Activated naive CD4-positive, alpha-beta T cell (primary cell): ENCODE measurements at places on chromosomes 4 and X.

DNA sequence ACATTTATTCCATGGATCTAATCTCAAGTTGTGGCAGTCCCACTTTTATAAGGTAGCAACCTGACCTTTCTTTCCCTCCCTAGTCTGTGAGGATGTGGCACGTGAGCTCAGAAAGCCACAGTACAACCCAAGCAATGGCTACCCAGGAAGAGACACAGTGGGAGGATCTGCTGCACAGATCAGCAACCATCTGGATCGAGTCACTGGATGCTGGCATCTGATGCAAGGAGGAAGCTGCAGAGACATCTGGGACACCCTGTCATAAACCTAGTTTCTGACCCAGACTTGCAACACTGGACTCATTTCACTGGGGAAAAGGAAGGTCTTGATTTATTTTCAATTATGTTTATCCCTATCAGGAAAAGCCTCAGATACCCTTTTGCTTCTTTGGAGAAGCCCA lies 327.1 kb downstream of the PAPSS1 start:
- no peak for DNase-seq

- no peak for DNase-seq
Measured at GRCh38 chr4:182488896-182489295, 245.7 kb downstream of the TENM3 start.

- DNase-seq, result no peak
Measured at GRCh38 chr4:154466336-154466735, 25.3 kb downstream of the DCHS2 start.

GRCh38 chr4:53902786-53903185 lies 161.6 kb downstream of the CHIC2 start:
- DNase-seq, result no peak

DNA sequence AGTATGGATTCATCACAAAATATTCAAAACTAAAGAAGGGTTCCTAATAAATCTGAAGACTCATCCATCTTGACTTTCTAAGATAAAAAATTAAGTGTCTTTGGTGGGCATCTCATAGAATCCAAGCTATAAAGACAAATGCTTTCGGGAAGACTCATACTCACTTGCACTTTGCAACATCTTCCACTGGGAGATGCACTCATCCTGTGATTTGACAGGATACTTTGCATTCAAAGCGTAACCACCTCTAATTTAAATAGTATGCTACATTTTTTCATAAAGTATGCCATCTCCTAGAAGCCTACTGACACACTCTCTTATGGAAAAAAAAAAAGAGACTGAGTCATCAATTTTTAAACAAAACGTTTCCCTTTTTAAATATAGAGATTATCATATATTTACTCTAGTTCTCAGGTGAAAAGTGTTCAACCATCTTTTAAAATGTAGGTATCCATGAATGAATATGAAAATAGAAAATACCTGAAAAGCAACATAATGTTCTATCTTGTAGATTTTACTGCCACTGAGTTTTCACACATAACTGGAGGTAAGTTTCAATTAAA lies 119.6 kb downstream of the KLHL13 start:
- no peak for DNase-seq

GRCh38 chr4:92101737-92102172 lies 202.0 kb upstream of the GRID2 start:
- no peak for DNase-seq

DNA sequence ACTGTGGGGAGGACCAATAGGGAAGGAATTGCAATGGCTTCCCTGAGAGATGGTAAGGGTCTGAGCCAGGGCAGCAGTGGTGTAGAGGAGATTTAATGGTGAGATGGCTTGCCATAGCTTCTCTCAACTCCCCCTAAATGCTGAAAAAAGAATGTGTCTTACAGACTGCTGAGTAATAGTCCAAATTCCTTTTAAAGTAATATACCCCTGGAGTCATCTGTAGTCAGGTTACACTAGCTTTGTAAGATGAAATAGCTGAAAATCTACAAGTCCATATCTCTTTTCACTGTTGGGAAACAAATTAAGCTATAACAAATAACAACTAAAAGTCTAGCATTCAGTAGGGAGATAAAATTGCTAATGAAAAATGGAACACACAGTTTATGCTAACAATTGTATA lies 33.5 kb downstream of the MAPK10 start:
- DNase-seq, result no peak

DNA sequence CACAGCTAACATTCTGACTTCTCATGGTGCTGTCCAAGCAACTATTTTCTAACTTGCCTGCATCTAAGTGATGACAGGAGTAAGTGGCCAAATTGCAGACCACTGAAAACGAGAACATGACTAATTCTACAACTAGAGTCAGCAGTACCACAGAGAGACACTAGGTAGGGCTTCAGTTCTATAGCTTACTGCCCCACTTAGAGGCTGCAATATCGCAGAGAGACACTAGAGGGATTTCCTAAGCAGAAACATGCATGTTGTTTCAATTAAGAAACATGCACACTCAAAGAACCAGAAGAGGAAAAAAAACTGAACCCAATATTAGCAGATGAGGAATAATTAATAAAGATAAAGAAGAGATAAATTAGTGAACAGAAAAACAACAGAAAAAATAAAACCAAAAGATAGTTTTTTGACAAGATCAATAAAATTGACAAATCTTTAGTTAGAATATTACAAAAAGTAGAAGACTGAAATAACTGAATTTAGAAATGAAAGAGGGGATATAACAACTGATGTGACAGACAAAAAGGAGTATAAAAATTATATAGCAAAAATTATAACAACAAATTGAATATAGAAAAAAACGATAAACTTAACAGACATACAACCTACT lies 100.8 kb downstream of the SPIN4 start:
- DNase-seq, result no peak

GRCh38 chr4:123349421-123350190 lies 47.0 kb upstream of the SPRY1 start:
- no peak for DNase-seq

DNA sequence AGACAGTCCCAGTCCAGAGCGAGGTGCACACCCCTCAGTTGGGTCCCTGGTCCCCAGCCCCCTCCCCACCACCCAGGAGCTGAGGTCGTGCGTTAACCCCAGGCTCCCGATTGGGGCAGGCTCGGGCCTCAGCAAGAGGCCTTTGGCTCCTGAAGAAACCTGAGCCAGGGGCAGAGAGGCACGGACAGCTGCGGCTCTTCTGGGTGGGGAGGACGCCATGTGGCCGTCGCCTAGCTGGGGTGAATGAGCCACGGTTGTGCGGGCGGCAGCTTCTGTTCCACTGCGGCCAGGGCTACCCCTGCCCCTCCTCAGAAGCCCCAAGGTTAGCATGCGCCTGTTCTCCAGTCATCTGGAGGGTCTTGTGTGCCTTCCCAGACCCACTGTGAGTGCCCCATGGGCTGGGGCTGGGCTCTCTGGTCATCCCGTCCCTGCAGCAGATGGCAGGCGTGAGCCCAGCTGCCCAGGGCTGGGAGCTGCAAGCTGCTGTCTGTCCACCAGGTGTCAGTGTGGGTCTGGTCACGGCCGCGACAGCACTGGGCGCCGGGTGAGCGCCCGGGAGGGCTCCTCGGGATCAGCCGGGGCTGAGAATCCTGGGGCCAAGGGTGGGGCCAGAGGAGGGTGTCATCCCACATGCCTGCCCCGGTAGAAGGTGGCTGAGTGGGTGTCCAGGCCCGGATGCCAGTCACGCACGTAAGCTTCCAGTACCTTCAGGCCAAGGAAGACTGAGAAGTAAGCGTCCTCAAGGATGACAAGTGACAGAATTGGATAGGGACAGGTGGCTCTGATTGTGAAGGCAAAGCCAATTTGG lies 21.9 kb downstream of the ATP2B3 start:
- peak; percentile 3 for DNase-seq
